Liver (tissue), 10 donors: ENCODE measurements at places on chromosomes 2 and 18.

GRCh38 chr2:88632569-88632968 is 5.3 kb upstream of the EIF2AK3 start:
- DNase-seq = no peak

DNA sequence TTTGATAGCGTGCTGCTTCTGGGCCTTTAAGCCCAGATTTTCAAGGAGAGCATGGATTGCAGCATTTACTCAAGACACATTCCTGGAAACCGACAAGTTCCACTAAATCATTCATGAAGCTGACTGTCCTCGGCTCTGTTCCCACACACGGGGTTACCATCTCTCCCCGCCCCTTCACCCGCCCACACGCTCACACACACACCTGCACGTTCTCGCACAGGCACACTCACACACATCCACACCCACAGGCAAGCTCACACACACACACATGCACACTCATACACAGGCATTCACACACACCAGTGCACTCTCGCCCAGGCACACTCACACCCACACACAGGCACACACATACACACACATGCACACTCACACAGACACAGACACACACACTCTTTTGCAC is 150.0 kb upstream of the AGAP1 start:
- no peak for DNase-seq

DNA sequence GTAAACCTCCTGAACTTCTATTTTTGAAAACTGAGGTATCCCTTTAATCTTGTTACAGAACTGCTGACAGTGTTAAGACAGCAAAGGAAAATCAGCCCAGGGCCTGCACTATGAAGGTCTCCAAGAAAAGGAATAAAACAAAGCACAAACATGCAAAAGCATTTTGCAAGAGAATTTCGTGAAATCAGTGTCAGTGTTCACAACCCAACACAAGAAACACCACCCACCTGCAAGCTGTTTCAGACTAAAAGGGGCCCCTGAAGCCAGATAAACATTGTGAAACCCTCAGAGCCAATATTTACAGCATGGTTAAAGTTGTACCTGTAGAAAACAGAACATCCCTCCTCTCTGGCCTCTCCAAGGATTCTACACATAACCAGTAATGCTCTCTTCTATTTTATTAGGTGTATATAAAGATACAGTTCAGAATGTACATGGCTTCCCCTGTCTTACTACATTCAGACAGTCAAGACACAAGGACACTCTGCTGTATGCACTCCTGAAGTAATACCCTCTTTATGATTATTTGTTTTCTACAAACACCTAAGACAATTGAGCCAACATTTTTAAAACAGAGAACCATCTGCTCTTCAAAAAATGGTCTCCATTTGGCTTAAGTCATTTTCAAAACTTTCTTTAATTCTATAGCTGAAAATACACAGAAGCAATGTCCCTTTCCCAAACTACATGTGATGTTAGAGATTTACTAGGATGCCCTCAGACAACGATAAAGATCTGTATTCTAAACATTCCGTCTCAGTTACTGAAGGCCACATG is 149.5 kb upstream of the ZFP36L2 start:
- no peak for DNase-seq

GRCh38 chr2:25479761-25480160 is 138.0 kb upstream of the DNMT3A start:
- DNase-seq = no peak
